ENCODE measurements at places on chromosomes 12 and 14.

DNA sequence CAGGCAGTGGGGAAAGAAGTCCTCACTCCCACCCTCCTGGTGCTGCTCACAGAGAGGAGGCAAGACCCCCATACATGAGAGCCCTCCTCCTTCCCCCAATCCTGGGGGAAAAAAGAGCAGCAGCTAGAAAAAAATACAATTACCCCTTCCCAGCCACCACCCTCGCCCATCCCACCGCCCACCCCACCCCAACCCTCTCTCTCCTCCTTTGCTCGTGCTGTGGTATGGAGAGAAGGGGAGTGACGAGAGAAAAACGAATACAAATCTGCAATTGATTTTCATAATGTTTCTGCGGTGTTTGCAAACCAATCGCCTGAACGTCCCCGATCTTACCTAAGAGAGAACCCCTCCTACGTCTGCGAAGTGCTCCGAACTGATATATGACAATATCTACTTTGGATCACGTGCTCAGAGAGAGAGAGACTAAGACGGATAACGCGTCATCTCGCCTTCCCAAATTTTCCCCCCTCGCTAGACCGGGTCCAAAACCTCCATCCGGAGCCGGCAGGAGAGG is at the start of gene HOXC11:
Gene HOXC11, plus strand, starts transcription at position 405 of the 514 bp plus-strand sequence. CDS start 116 bp downstream, outside the sequence.
- no peak for DNase-seq

DNA sequence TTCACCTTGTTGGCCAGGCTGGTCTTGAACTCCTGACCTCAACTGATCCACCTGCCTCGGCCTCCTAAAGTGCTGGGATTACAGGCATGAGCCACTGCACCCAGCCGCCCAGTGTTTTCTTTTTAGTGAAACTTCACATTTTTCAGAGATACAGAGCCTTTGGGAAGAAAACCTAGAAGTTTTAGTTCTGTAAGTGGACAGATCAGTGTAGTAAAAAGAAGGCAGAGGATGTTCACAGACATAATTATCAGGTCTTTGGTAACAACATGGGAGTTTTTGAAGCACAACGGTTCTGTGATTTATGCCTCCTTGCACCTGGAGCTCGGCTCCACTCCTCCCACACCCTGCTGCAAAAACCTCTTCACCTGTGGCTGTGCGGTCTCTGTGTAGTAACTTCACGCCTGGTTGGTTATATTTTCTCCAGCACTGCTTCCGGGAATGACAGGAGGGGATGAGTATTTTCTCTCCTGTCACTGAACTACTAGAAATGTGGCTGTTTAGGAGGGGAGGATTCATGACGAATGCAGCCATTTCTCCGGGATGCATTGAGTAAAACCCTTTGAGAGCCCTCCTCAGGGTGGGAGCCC is 67.0 kb downstream of the ARF6 start:
- DNase-seq = peak; percentile 50

DNA sequence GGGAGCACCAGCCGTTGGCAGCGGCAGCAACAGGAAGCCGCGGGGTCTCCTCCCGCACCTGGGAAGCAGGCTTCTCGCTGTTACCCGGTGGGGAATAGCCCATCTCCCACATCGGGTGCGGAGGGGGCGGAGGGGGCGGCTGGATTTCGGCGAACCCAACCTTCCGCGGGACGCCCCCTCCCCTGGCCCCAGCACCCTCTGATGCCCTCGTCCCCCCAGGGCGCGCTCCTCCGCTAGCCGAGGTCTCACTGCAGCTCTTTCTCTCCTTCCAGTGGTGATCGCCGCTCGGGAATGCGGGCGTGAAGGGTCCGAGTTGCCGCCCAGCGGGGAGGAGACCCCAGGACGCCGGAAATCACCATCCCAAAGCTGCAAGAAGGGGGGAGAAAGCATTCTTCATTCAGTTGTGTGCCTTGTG is 303 bp downstream of the SAMD4A start:
- DNase-seq = no peak

- no peak for DNase-seq
Measured at GRCh38 chr14:69208666-69209065, 17.4 kb downstream of the EXD2 start.

- DNase-seq = no peak
Measured at GRCh38 chr12:59716043-59716442, 120.2 kb downstream of the SLC16A7 start.

DNA sequence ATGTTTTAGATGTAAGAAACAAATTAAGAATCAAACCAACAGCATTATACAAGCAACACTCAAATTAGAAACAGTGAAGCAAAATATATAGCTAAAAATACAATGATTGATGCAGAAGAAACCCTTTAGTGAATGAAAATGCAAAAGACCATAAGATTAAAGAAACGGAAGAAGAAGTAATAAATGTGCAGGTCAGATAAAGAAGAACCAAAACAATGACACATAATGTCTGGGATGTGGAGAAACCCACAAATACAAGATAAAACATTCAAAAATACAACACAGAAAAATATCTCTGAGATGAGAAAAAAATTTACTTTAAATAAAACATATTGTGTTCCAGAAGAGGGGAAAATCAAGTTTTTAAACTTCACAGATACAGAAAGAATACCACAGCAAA is 73.4 kb upstream of the AVPR1A start:
- no peak for DNase-seq

GRCh38 chr14:104133496-104133895 is 4.9 kb upstream of the KIF26A start:
- no peak for DNase-seq

DNA sequence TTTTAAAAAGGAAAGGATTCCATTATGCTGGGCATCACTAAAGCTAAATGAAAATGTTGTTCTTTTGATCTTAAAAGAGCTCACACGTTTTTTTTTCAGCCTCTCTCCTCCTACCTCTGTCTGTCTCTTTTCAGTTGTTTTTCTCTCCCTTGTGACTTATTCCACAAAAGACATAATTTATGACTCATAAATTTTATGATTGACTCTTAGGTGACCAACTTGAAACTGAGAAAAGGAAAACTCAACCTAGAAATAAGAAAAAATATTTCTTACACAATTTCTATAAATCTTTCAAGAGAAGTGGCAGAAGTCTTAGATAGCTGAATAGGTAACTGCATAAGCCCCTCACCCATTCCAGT is 227.7 kb upstream of the DDHD1 start:
- no peak for DNase-seq

DNA sequence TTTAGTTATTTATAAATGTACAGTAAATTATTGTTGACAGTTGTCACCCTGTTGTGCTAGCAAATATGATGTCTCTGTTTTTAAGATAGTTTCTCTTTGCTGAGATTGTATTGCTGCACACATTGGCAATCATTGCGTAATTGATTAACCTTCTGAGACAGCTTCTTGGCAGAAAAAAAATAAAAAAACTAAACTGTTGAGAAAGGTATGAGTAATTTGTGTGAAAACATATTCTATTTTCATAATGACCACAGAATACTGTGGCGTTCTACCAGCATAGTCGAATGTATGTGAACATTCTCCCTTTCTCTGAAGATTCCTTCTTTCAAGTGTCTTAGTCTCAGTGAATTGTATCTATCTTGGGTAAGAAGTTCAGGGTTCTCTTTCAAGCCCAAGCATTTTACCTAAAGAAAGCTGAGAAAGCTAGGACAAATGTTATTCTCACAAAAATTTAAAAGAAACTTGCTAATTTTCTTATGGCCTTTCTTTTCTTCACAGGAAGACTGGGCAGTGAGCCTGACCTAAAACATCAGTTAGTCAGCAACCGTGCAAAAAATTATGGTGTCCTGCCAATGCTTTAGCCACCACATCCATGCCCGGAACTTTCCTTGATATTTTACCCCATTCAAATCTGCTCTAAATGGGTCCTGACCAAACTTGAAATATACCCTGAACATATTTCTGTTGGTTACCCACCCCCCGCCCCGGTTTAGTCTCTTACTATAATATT is 69.0 kb upstream of the REP15 start:
- DNase-seq = no peak

- no peak for DNase-seq
Measured at GRCh38 chr12:9706086-9706685, 26.7 kb downstream of the CLECL1 start.

GRCh38 chr14:30925254-30925653 is 50.9 kb downstream of the COCH start:
- no peak for DNase-seq

DNA sequence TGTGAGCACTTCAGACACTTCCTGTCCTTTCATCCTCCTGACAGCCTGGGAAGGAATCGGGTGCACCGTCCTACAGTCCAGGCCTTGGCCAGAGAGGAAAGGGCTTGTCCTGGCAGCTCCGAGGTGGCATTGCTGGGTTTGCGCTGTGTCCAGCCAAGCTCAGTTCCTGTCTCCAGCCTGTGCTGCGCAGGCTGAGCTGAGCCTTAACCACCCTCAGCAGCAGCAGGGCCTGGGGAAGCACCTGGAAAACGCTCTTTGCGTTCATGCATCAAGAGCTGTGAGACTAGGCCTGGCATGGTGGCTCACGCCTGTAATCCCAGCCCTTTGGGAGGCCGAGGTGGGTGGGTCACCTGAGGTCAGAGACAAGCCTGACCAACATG is 33.7 kb upstream of the EML1 start:
- no peak for DNase-seq

GRCh38 chr14:68979722-68980451 is 785 bp upstream of the ACTN1 start:
- peak; percentile 11 for DNase-seq

DNA sequence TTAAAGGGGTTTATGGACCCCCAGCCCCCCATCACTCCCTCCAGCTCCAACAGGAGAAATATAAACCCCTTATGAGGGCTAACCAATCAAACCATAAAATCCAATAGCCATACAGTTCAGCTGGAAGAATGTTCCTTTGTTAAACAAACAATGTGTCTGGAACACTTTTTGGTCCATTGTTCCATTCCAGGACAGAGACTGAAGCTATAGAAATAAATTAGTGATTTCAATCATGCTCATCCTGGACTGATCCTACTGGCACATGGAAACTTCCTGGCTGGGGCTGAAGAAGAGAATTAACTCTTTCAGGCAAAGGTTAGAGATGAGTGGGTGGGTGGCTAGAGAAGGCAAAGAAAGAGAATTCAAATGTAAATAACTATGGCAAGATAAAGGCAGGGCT is 63.4 kb downstream of the ANO2 start:
- DNase-seq = no peak

GRCh38 chr12:82426081-82426480 is 67.8 kb downstream of the METTL25 start:
- DNase-seq = no peak

- DNase-seq = no peak
Measured at GRCh38 chr12:104959335-104959841, 1.3 kb upstream of the SLC41A2 start.

- no peak for DNase-seq
Measured at GRCh38 chr12:124241776-124242528, 52.9 kb upstream of the RFLNA start.

- no peak for DNase-seq
Measured at GRCh38 chr12:11927286-11927935, 143.3 kb upstream of the BCL2L14 start.

DNA sequence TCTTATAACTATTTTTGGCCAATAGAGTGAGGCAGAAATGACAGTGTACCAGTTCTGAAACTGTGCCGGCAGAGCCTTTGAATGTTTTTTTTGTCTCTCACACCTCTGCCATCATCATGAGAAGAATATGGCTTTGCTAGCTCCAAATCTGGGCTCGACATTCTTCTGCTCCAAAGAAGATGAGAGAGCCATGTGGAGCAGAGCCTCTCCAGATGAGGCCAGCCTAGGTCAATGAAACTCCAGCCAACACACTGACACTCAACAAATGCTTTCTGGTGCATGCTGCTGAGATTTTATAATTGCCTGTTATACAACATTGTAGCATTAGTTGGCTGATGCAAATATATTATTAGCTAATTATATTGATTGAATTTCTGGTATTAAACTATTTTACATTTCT is 154.7 kb downstream of the SLC38A4 start:
- DNase-seq = no peak

DNA sequence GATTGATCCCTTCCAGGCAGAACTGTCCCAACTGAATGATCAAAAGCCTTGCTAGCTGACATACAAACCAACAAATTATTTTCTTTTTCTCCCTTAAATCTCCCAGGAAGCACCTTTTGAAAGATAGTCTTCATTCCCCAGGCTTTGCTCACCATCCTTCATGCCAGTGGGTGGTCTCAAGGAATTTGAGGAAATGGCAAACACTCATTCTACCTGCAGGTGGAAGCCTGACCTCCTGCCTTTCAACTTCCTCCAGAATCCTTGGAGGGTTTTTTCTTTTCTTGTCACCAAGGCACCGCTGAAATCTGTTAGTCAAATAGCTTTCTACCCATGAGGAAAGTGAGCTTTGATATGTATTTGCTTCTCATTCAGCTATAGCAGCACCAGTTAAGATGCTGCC is 128.5 kb downstream of the WIF1 start:
- DNase-seq = no peak

GRCh38 chr12:4499186-4499585 is 39.5 kb upstream of the RAD51AP1 start:
- no peak for DNase-seq

DNA sequence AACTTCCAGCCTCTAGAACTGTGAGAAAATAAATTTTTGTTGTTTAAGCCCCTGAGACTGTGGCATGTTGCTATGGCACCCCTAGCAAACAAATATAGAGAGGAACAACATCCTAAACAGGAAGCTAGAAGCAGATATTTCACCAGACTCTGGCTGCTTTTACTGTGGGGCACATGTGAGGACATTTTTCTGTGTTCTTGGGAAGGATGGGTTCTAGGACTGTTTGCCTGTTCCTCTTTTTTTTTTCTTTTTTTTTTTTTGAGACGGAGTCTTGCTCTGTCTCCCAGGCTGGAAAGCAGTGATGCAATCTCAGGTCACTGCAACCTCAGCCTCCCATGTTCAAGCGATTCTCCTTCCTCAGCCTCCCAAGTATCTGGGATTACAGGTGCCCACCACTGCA is 4.2 kb upstream of the HRK start:
- DNase-seq = no peak

GRCh38 chr14:39267608-39268005 is 33.9 kb downstream of the MIA2 start:
- DNase-seq = no peak

- DNase-seq = no peak
Measured at GRCh38 chr12:48105321-48105866, 485 bp downstream of the SENP1 start.

DNA sequence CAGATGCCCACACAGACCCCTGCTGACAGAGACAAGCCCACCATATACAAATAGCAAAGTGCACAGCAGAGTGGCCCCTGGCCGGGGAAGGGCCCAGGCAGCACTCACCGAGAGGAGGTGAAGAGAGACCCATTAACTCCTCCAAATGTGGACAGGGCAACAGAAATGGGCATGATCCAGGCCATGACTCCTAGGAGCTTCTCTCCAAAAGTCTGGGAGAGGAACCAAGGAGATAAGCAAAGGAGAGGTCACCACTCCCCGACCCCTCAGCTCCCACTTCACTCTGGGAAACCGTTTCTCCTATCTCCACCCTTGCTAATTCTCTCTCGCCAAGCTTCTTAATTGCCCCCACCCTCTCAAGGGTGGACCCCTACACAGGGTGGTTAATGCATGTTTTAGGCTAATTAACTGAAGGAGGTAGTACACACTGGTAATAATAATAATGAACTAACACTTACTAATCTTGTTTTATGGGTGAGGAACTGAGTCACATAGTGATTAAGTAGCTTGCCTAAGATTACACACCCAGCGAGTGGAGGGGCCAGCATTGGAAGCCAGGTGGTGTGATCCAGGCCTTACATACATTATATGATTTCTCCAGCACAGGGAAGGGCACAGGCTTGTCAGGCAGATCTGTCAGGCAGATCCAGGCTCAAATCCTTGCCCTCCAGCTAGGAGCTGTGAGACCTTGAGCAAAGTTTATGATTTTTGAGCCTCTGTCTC is 18.9 kb upstream of the CEBPE start:
- DNase-seq = no peak

- no peak for DNase-seq
Measured at GRCh38 chr12:108325018-108325358, 14.1 kb downstream of the CMKLR1 start.
